ENCODE measurements at places on chromosomes 16 and 17. TPM values are rescaled to one million over a fixed set of nuclear protein-coding genes. Genes with fewer than 3 reads are reported as not detected.

WNT9B gene
- total RNA-seq: not detected

CTRL gene
- 3.5 TPM for total RNA-seq

SPATA32 gene
- total RNA-seq: not detected

HBM gene
- not detected for total RNA-seq

- DNase-seq: no peak
Observed at GRCh38 chr16:79977940-79978836, 377.7 kb upstream of the MAF start.

DNA sequence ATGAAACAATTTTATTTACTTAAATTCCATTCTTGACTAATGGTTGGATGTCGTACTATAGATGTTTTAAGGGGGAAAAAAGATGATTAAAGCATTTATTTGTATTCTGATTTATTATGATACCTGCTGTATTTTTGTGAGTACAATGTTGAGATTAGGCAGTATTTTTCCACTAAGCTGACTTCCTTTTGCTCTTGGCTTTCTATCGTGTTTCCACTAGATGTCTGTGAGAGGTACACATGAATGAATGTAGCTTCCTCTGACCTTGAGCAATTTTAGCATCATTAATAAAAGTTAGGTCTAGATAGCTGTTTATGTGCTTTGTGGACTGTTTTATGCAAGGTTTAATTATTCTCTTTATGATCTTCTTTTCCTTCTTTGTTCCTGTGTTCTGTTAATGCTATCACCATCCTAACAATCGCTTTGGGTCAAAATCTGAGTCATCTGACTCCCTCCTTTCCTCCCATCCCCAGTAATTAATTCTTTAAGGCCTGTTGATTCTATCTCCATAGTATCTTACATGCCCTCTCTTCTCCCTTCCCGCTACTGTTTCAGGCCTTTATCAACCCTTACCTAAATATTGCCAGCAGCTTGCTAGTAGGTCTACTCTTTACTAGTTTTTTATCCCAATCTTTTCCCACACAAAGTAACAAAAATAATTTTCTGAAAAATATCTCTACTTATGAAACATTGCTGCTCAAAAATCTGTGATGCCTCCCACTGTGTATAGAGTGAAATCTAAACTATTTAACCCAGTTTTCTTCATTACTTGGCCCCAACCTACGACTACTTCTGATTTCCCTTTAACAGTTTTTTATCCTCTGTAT lies 76.0 kb downstream of the VMP1 start:
- peak; percentile 39 for DNase-seq

DNA sequence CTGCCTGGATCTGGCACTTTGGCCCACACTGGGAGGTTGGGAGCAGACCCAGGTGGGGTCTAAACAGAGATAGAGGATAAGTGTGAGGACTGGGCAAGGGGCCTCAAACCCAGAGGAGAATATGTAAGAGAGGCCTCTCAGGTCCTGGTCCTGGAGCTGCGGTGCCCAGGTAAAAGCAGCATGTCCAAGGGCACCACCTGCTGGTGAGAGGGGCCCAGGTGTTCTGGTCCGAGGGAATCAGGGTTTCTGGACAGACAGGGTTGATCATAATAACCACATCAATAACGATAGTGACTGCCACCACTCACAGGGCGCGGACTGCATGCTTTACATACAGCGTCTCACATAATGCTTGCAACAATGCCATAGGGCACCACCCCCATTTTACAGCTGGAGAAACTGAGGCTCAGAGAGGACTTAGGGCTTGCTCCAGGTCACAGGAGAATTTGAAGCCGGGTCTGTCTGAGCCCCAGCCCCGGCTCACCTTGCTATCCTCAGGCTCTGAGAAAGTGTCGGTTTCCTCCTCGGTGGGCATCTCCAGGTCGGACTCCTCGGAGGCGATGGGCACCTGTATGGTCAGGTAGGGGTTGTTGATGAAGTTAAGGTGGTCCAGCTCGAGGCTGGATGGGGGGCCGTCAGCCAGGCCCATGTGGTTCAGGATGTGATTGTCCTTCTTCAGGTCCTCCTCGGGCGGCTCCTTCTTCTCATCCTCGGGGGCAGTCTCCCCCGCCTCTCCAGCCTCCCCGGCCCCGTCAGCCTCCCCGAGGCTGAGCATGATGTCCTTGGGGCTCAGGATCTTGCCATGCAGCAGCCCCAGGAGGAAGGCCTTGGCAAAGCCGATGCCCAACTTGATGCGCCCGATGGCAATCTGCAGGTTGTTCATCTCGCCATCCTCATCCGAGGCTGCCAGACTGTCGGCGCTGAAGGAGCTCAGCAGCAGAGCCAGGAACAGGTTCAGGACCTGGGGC lies 19.1 kb upstream of the CD79B start:
- DNase-seq: peak; percentile 71

- DNase-seq: no peak
Observed at GRCh38 chr17:43578699-43579565, 32.8 kb upstream of the ETV4 start.

DNA sequence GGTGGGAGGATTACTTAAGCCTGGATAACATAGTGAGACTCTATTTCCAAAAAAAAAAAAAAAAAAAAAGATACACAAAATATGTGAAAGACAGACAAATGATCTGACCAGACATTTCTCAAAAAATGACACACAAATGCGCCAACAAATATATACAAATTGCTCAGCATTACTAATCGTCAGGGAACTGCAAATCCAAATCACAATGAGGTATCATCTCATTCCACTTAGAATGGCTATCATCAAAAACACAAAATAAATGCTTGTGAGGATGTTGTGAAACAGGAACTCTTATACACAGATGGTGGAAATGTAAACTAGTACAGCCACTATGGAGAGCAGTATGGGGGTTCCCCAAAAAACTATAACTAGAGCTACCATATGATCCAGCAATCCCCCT lies 62.4 kb downstream of the STX8 start:
- DNase-seq: no peak

GRCh38 chr17:57158795-57159194 lies 73.7 kb downstream of the AKAP1 start:
- DNase-seq: no peak

DNA sequence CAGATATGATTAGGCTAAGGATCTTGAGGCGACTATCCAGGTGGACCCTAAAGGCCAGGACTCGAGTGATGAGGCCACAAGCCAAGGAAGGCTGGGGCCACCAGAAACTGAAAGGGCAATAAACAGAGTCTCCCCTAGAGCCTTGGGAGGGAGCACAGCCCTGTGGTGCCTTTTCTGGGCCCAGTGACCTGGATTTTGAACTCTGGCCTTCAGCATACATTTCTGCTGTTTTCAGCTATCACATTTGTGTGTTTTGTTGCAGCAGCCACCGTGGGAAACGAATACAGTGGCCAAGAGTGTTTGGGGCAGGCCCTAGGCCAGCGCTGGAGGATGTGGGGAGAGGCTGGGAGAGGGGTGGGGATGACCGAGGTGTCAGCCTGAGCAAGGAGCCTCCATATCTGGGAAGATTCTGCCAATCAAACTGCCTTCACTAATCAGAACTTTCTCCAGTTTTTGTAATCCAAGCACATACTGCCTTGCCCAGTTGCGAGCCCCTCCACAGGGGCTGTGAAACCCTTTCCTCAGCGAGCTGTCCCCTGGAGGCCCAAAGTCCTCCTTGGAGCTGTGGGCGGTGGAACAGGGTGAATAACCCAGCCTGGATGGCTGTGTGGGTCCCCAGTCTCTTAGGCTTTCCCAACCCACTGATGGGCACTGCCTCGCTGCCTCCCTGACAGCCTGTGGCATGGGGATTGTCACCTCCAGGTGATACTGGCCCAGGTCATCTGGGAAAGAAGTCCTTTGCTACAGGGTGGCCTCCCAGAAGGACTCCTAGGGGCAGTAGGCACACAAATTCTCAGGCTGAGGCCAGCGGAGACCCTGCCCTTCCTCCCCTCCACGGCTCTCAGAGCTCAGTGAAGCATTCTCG lies 16.8 kb downstream of the B9D1 start:
- no peak for DNase-seq

DNA sequence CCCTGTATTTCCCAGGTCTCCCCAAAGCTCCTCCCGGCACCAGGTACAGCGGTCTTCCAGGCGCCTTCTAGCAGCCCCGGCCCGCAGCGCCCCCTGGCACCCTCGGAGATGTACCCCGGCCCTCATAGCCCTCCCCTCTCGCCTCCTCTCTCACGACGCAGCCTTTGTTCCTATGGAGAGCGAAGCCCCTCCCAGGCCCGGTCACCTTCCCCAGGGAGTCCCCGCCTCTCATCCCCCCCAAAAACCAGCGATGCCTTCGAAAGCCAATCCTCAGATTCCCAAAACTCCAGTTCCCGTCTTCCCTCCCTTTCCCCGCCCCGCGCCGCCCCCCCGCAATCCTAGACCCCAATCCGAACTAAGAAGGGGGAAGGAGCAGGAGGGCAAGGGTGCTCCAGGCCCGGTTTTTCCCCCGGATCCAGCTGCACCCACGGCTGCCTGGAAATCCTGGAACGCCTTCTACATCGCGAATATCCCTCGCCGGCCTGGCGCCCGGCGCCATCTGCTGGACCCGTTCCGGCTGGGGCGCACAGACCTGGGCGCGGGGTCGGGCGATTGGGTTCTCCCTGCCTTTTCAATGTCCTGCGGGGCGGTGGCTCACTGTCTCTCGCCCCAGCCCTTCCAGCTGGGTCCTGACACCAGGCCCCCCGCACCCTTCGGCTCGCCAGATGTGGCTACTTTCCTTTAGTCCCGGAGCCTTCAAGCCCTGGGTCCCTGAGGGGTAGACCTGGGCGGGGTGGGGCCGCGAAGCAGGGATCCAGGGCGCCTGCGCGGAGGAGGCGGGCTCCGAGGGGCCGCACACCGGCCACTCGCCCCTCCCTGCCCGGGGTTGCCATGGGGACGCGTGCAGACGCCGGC lies at the start of gene DNAH2:
Gene DNAH2 (plus strand): TSS at position 844 of the 855 bp plus-strand sequence. CDS start 1,991 bp downstream, outside the sequence.
- DNase-seq: peak; percentile 97

- DNase-seq: peak; percentile 40
Observed at GRCh38 chr17:29973005-29973404, 31.6 kb downstream of the EFCAB5 start.

All from stomach (tissue), 19 donors.